Activated CD4-positive, alpha-beta memory T cell treated with anti-CD3 and anti-CD28 coated beads, Interleukin-2, amount 10 ng/mL, durations not matched to agents 7 days and 5 days (primary cell): ENCODE measurements at places on chromosomes 2 and 18.
A peak's percentile ranks its signal among the peaks of the same experiment; 100 is the strongest.

- no peak for DNase-seq
- H3K4me3 ChIP-seq: no peak overlapping the region
- H3K27me3 ChIP-seq: peaks cover 15% of the 10 kb centered on the region
- no peak overlapping the region for H3K27ac ChIP-seq
- peaks cover 22% of the 10 kb centered on the region for H3K4me1 ChIP-seq
Observed at GRCh38 chr2:176826984-176827668, 385.5 kb upstream of the HNRNPA3 start.

- peaks cover 7% of the 10 kb centered on the region for H3K4me1 ChIP-seq
- H3K27me3 ChIP-seq: peaks cover 29% of the 10 kb centered on the region
- no peak overlapping the region for H3K27ac ChIP-seq
- no peak for DNase-seq
- no peaks in the 10 kb centered on the region for H3K36me3 ChIP-seq
Observed at GRCh38 chr2:29532436-29532835, 388.9 kb downstream of the ALK start.

GRCh38 chr2:18750672-18751554 lies 161.5 kb upstream of the NT5C1B start:
- H3K4me3 ChIP-seq: no peak overlapping the region
- no peak overlapping the region for H3K27ac ChIP-seq
- no peaks in the 10 kb centered on the region for H3K27me3 ChIP-seq

DNA sequence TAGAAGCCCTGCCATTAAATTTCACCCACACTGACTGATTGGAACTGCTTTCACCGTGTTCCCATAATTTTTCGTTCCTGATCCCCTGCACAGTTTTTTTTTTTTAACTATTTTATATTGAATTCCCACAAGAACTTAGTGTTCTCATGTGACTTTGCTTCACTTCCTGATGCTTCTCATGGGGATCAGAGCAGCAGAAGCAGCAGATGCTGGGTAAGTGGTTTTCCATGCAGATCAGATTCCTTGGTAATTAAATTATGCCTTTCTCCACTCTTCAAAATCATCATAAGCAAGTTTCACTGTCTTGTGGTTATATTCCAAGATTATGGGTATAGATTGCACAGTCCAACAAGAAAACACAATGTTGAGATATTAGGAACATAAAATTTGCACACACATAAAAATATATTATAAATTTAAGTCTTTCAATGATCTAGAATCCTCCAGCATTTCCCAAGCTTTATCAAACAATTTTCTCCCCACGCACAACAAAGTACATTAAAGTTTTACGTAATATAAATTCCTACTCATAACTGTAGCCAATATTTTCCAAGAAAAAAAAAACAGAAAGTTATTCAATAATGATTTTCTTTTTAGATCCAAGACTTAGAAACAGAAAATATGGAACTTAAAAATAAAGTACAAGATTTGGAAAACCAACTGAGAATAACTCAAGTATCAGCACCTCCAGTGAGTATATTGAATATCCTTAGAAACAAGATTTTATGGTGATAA lies 277.9 kb downstream of the GULP1 start:
- DNase-seq: no peak
- H3K36me3 ChIP-seq: no peaks in the 10 kb centered on the region
- no peak overlapping the region for H3K4me3 ChIP-seq
- H3K27me3 ChIP-seq: no peaks in the 10 kb centered on the region
- H3K4me1 ChIP-seq: no peaks in the 10 kb centered on the region
- no peak overlapping the region for H3K27ac ChIP-seq

- DNase-seq: no peak
- no peak overlapping the region for H3K27ac ChIP-seq
- peaks cover 1% of the 10 kb centered on the region for H3K4me1 ChIP-seq
- H3K27me3 ChIP-seq: no peaks in the 10 kb centered on the region
- no peak overlapping the region for H3K4me3 ChIP-seq
Observed at GRCh38 chr2:58182527-58182926, 58.6 kb downstream of the FANCL start.

DNA sequence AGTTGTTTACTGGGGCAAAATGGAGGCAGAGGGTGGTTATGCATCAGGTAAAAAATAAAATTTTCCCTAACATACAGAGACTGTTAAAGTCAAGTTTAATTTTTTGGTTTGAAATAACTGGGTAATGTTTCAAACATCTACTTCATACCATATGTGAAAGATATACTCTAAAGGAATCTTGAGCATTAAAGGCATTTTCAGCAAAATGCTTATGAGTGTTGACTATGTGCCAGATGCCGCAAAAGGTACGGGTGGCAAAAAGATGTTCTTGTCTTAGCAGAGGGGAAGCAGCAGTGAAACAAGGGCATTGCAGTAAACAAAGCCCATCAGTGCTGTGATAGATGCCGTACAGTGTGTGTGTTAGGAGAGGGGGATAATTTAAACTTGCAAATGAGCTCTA lies 263.1 kb upstream of the ID2 start:
- no peaks in the 10 kb centered on the region for H3K4me1 ChIP-seq
- H3K4me3 ChIP-seq: no peak overlapping the region
- no peak for DNase-seq
- H3K27me3 ChIP-seq: peaks cover 13% of the 10 kb centered on the region

- peaks cover 63% of the 10 kb centered on the region for H3K4me1 ChIP-seq
- H3K4me3 ChIP-seq: peak overlapping the region; percentile 75
- DNase-seq: no peak
- peak overlapping the region; percentile 95 for H3K27ac ChIP-seq
- H3K27me3 ChIP-seq: peaks cover 14% of the 10 kb centered on the region
Observed at GRCh38 chr2:102418421-102418961, 4.5 kb upstream of the IL18RAP start.

- peaks cover 3% of the 10 kb centered on the region for H3K27me3 ChIP-seq
- H3K36me3 ChIP-seq: no peaks in the 10 kb centered on the region
- DNase-seq: no peak
Observed at GRCh38 chr2:48174503-48174902, 268.2 kb upstream of the FBXO11 start.

- H3K27ac ChIP-seq: no peak overlapping the region
- H3K36me3 ChIP-seq: no peaks in the 10 kb centered on the region
- H3K4me3 ChIP-seq: no peak overlapping the region
- H3K27me3 ChIP-seq: peaks cover 4% of the 10 kb centered on the region
- no peak for DNase-seq
Observed at GRCh38 chr18:59502274-59503175, 143.5 kb upstream of the LMAN1 start.

GRCh38 chr2:120874888-120875275 lies 139.2 kb downstream of the GLI2 start:
- peaks cover 2% of the 10 kb centered on the region for H3K27me3 ChIP-seq
- no peaks in the 10 kb centered on the region for H3K4me1 ChIP-seq
- H3K36me3 ChIP-seq: no peaks in the 10 kb centered on the region
- no peak overlapping the region for H3K4me3 ChIP-seq
- DNase-seq: no peak

DNA sequence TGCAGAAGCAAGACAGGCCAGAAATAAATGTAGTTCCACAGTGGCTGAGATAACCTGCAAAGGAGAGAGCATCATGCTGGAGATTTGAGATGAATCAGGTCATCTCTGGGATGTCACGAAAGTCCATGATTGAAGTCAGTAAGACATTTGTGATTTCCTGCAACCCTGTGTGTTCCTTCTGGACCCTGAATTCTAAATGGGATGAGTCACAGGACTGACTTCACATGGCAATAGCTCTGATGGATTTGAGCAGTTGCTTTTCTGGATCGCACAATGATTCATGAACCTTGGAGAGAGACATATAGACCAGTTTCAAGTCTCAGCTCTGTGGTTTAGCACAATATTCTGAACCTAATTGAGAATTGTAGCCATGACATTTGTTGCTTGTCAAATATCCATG lies 102.9 kb downstream of the TSN start:
- H3K4me1 ChIP-seq: no peaks in the 10 kb centered on the region
- H3K36me3 ChIP-seq: no peaks in the 10 kb centered on the region
- no peak overlapping the region for H3K27ac ChIP-seq
- DNase-seq: no peak
- peaks cover 20% of the 10 kb centered on the region for H3K27me3 ChIP-seq
- no peak overlapping the region for H3K4me3 ChIP-seq

DNA sequence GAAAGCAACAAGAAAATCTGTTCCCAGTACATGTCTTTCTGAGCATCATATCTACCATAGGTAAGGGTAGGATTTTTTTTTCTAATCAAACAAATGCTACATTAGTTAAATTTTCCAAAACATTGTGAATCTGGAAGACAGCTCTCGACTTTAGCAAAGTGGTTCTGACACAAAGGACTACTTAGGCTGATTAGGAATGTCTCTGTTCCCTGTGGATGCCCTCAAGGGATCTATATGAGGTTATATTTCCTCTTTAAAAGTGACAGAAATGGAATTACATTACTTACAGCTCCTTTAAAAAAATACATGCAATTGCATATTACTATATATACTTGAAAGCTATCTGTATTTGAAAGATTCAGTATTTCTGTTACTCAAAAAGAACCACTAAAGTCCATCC lies 15.4 kb downstream of the NYAP2 start:
- H3K4me3 ChIP-seq: no peak overlapping the region
- peaks cover 3% of the 10 kb centered on the region for H3K27me3 ChIP-seq

DNA sequence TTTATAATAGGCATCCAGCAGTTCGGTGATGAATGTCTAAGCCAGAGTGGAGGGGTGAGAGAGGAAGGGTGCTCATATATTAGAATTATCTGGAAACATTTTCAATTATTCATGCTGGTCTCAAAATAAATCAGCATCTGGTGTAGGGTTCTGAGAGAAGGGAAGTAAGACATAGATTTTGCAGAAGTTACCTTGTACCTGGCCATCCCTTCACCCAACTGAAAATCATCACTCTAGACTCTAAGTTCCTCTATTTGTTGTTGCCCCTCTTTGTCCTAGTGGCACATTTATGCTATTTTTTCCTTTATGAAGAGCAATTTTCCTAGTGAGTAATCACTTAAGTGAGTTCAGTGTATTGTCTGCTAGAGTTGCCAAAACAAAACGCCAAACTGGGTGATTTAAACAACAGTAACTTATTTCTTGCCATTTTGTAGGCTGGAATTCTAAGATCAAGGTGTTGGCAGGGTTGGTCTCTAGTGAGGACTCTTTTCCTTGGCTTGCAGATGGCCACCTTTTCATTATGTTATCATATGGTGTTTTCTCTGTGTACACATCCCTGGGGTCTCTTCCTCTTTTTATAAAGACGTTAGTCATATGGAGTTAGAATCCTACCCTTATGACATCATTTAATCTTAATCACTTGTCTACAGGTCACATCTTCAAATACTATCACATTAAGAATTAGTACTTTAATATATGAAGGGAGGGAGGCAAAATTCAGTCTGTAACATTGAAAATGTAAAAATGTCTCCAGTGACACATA lies 129.9 kb upstream of the KLHL14 start:
- no peaks in the 10 kb centered on the region for H3K27me3 ChIP-seq
- no peaks in the 10 kb centered on the region for H3K4me1 ChIP-seq
- H3K4me3 ChIP-seq: no peak overlapping the region
- no peaks in the 10 kb centered on the region for H3K36me3 ChIP-seq
- H3K27ac ChIP-seq: no peak overlapping the region

- no peak for DNase-seq
- peaks cover 54% of the 10 kb centered on the region for H3K36me3 ChIP-seq
- H3K4me3 ChIP-seq: no peak overlapping the region
- H3K27me3 ChIP-seq: no peaks in the 10 kb centered on the region
- H3K27ac ChIP-seq: no peak overlapping the region
Observed at GRCh38 chr2:233448220-233448559, 93.9 kb downstream of the DGKD start.

DNA sequence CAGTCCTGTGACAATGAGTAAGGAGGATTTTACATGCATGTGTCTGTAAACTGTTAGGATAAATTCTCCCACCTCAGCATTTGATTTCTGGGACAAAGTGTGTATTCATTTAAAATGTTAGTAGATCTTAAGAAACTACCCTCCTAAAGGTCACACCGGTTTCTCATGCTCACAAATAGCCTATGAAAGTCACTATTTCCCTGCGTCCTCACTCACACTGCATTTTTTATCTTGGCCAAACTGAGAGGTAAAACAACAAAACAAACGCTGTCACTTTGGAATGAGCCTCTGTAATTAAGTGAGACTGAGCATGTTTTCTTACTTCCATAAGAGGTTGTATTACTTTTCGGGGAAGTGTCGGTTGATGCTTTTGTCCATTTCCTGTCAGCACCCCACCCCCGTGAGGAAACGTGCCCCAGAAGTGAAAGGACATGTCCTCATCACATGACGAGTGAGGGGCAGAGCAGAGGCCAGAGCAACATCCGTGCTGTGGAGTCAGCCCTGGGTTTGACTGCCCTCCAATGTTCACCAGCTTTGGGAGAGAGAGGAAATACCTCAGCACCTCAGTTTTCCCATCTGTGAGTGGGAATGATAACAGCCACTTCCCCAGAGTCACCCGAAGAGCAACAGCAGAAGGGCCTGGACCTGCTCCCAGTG lies 3.1 kb downstream of the GYPC start:
- peak; percentile 82 for DNase-seq
- H3K4me3 ChIP-seq: peak overlapping the region; percentile 71
- H3K27ac ChIP-seq: peak overlapping the region; percentile 93
- H3K36me3 ChIP-seq: peaks cover 53% of the 10 kb centered on the region

- no peaks in the 10 kb centered on the region for H3K36me3 ChIP-seq
- peaks cover 15% of the 10 kb centered on the region for H3K27me3 ChIP-seq
- H3K27ac ChIP-seq: no peak overlapping the region
Observed at GRCh38 chr2:179853108-179853507, 8.3 kb downstream of the ZNF385B start.

GRCh38 chr2:241069821-241070281 lies 32.2 kb downstream of the MTERF4 start:
- H3K4me3 ChIP-seq: no peak overlapping the region
- DNase-seq: peak; percentile 14
- H3K27ac ChIP-seq: no peak overlapping the region

GRCh38 chr18:36132756-36133155 lies 3.1 kb downstream of the ELP2 start:
- H3K27me3 ChIP-seq: no peaks in the 10 kb centered on the region
- no peak overlapping the region for H3K4me3 ChIP-seq
- no peak for DNase-seq
- peaks cover 36% of the 10 kb centered on the region for H3K36me3 ChIP-seq
- peak overlapping the region; percentile 14 for H3K27ac ChIP-seq

DNA sequence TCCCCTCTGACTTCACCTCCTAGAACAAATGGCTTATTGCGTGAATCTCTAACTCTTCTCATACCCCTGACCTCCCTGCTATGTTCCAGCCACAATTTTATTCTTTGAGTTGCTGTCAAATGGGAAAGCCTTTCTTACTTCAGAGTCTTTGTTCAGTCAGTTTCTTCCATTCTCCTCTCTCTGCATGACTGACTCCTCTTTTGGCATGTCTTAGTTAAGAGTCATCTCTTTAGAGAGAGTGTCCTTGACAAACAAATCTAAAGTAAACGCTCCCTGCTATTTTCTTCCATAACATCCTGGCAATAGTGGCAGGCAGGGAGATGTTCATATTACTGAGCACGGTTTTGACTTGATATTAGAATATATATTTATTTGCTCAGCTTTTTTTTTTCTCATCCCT lies 170.7 kb upstream of the ERBB4 start:
- no peaks in the 10 kb centered on the region for H3K4me1 ChIP-seq
- H3K4me3 ChIP-seq: no peak overlapping the region
- no peak for DNase-seq
- H3K36me3 ChIP-seq: no peaks in the 10 kb centered on the region
- no peaks in the 10 kb centered on the region for H3K27me3 ChIP-seq
